Stimulated activated CD4-positive, alpha-beta T cell treated with anti-CD3 and anti-CD28 coated beads, TNF-alpha, amount 100 ng/mL, for 48 hours (primary cell): ENCODE measurements at places on chromosomes 3 and 15.

- no peak for DNase-seq
These were observed 70.3 kb downstream of the MYLK start for GRCh38 chr3:123813876-123814275.

DNA sequence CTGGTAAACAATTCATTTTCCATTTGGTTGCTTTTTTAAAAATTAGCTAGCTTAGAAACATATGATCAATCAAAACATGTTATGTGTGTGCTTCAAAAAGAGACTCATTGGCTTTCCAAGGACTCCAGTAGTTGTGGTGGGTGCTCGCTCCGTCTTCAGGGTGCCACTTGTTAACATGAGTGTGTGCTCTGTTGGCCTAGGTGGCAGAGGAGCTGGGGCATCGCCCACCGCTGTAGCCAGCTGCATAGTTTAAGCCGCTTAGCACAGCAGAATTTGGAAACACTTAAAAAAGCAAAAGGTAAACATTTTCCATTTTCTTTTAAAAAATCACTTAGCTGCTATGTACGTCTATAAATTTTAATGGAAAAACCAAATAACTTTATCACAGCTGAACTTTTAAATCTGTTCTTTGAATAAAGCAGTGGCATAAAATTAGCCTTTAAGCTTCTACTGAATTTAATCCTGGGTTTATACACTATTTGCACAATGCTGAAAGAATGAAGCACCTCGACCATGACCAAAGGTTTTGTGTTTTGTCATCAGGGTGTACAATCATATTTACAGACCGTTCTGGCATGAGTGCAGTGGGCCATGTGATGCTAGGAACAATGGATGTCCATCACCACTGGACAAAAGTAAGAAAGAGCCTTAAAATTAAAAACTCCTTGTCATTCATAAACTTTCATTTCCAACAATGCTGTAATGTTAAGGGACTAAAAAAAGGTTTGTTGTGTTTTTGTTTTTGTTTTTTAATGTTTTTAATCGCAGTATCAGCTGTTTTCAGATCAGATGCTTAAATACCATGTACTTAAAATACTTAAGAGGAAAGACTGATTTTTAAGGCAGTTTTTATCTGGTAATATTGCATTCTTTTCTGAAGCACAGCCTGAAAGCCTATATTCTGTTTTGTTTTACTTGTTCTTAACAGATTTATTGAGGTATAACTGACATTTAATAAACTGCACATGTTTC is 57.9 kb downstream of the TCAIM start:
- DNase-seq: no peak

GRCh38 chr15:63212050-63213004 is 22.9 kb downstream of the RAB8B start:
- DNase-seq: no peak

GRCh38 chr3:182487611-182488010 is 305.7 kb upstream of the ATP11B start:
- no peak for DNase-seq

DNA sequence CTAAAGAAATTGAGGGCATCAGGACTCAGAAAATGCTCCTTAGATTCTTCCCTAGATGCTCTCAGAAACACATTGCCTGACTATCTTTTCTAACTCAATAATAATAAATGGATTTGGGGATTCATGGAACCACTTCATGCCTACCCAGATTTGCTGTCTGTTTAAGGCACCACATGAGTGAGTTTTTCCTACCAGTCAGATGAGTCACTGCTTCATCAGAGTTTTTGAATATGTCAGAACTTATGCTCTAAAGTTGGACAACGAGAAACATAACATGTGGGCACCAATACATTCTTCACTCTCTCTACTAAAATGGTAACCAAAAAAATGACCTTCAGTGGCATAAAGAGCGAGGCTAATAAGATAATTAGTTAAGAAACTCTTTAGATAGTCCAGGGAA is 1135.1 kb downstream of the TUSC7 start:
- DNase-seq: no peak

DNA sequence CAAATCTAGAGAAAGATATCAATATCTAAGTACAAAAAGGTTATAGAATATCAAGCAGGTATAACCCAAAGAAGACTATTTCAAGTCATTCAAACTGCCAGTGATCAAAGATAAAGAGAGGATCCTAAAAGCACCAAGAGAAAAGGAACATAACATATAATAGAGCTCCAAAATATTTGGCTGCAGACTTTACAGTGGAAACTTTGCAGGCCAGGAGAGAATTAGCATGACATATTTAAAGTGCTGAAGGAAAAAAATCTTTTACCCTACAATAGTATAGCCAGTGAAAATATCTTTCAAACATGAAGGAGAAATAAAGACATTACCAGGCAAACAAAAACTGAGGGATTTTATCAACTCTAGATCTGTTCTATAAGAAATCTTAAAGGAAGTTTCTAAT is 254.3 kb upstream of the ARHGEF26 start:
- DNase-seq: no peak

- no peak for DNase-seq
These were observed 21.1 kb downstream of the PLA2G4F start for GRCh38 chr15:42135351-42135750.

DNA sequence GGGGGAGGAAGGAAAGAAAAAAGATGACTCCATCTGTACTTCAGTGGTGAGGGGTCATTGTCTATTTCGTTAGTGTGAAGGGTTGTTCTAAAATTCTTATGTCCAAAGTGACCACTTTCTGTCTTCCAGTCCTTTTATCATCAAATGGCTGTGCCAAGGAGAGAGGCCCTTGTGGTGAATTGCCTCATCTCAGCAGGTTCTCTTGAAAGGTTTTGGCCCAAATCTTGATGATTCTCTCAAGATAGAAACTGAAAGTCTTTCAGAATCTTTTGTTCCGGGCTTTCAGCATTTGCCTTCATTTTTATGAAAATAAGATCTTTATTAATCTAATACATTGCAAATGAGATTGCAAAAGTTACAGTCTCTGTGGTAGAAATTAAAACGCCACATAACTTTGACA is 575.8 kb downstream of the RSL24D1 start:
- DNase-seq: no peak

GRCh38 chr3:69428657-69429255 is 42.9 kb upstream of the FRMD4B start:
- DNase-seq: no peak

DNA sequence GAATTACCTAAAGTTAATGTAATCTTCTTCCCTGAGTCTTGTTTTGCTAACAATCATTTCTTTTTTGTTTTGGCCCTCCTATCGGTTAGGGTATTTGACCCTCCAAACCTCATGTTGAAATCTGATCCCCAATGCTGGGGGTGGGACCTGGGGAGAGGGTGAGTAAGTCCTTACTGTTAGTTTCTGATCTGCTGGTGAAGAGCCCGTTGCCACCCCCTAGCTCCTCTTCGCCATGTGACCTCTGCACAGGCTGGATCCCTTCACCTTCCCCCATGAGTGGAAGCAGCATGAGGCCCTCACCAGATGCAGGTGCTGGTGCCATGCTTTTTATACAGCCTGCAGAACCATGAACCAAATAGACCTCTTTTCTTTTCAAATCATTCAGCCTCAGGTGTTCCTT is 62.8 kb upstream of the ADCY5 start:
- no peak for DNase-seq

GRCh38 chr3:114639171-114639570 is 345.3 kb downstream of the TIGIT start:
- no peak for DNase-seq

- no peak for DNase-seq
These were observed 156.2 kb downstream of the PLCL2 start for GRCh38 chr3:17040990-17041377.

- no peak for DNase-seq
These were observed 646.6 kb downstream of the TUSC7 start for GRCh38 chr3:117356091-117356705.

DNA sequence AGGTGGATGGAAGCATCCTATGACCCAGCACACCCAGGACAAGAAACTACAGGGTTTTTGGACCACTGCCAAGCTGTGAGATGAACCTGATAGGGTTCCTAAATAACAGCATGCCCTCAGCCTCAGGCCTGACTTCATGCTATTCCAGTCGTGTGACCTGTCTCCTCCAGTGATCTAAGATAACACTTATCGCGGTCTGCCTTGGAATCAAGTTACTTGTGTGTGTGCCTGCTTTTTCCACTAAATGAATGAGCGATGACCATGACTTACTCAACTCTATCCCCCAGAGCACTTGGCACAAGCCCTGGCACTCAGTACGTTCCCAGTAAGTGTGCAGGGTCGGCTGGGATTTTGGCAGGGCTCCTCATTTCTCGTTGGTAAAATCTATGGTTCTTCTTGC is 172.7 kb upstream of the TP63 start:
- DNase-seq: no peak

- no peak for DNase-seq
These were observed 13.4 kb downstream of the LRIG1 start for GRCh38 chr3:66487465-66487864.

GRCh38 chr3:10459954-10460754 is 45.2 kb downstream of the ATP2B2 start:
- peak; percentile 50 for DNase-seq

- no peak for DNase-seq
These were observed 5.1 kb upstream of the TM6SF1 start for GRCh38 chr15:83102346-83102745.

- peak; percentile 18 for DNase-seq
These were observed 171.1 kb upstream of the ICE2 start for GRCh38 chr15:60649845-60650548.

DNA sequence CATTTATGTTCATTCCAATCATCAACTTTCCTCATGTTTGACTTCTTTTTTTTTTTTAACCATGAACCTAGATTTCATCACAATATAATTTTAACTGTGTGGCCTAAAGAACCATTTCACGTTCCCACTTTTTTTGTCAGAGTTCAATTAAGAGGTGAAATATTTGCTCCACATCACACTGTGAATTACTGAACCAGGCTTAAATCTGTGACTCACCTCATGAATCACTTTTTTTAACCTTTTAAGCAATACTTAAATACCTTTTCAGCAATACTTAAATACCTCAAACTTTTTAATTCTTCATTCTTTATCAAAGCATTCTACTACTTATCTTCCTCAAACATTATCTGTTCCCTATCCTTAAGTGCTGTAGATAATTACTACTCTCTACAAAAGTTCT is 137.6 kb downstream of the SI start:
- DNase-seq: no peak

GRCh38 chr3:42489116-42489936 is 13.1 kb upstream of the VIPR1 start:
- DNase-seq: no peak

- no peak for DNase-seq
These were observed 217.6 kb downstream of the ARRDC4 start for GRCh38 chr15:98177966-98178592.

- no peak for DNase-seq
These were observed 2.8 kb downstream of the PIGZ start for GRCh38 chr3:196965804-196966173.

DNA sequence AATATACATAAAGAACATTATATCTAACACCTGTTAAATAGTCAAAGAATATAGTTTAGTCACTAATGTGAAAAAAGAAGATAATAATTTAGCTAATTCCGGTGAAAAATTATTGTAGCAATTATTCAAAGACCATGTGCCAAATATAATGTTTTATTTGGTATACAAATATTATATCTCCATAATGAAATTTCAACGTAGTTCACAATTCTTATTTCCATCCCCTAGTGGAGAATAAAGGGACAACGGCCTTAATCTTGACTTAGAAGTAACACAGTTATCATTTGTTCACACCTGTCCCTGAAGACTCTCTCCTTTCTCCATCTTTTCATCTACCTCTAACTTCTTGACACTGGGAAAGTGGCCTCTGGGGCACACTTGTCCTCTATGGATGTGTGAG is 213.4 kb downstream of the ERC2 start:
- no peak for DNase-seq

DNA sequence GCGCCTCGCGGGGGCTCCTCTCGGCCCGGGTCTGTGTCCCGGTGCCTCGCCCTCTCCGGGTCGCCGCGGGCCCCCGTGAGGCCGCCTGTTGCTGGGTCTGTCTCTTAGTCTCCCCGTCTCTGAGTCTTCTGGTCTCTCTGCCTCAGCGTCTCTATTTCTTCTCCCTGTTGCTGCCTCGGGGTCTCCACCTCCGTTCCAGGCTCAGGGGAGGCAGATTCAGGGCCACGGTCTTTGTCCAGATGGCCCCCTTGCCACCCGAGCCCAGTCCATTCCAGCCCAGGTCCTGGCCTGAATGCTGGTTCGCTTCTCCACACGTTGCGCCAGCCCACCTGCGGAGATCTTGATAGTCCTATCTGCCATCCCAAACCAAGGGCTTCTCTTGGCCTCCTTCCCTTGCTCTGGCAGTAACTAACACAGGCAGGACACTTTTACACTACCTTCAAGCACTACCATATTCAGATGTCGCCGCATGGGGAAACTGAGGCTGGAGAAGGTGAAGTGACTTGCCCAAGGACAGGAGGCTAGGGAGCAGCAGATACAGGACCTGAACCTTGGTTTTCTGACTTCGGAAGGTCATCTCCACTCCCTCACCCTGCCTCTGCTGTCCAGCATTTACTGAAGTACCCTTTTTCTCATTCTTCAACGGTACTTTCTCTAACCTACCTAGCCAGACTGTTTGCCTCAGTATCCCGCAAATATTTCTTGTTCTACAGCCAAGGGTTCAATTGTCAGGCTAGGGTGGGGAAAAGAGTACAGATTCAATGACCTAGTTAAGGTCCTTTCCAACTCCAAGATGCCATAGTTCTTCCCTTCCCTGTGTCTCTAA is 616 bp upstream of the IGDCC4 start:
- no peak for DNase-seq
